ENCODE measurements at places on chromosomes 3 and 15.

- DNase-seq: no peak
Observed at GRCh38 chr3:26962492-26963360, 340.2 kb downstream of the LRRC3B start.

DNA sequence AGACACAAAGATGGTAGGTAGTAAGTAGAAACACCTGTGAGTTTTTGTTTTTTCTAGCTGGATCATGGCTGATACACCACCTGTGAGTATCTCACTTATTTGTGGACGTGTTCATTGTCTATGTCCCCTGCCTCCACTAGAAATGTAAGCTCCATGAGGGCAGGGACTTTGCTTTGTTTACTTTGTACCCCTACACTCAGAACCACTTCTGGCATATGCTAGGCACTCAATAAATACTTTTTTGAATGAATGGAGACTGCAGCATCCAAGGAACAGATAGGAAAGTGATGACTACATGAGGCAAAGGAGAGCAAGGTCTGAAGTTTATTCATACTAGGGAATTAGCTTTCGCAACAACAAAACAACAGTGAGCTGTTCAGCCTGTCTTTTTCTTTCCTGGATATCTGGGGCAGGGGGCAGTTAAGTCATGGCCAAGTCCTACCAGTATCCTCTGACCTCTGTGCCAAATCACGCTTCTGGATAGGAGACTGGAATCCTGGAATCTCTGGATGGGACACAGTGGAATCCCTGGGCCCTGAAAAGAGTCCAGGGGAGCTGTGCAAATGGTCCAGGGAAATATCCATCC lies 11.6 kb upstream of the EPB42 start:
- no peak for DNase-seq

DNA sequence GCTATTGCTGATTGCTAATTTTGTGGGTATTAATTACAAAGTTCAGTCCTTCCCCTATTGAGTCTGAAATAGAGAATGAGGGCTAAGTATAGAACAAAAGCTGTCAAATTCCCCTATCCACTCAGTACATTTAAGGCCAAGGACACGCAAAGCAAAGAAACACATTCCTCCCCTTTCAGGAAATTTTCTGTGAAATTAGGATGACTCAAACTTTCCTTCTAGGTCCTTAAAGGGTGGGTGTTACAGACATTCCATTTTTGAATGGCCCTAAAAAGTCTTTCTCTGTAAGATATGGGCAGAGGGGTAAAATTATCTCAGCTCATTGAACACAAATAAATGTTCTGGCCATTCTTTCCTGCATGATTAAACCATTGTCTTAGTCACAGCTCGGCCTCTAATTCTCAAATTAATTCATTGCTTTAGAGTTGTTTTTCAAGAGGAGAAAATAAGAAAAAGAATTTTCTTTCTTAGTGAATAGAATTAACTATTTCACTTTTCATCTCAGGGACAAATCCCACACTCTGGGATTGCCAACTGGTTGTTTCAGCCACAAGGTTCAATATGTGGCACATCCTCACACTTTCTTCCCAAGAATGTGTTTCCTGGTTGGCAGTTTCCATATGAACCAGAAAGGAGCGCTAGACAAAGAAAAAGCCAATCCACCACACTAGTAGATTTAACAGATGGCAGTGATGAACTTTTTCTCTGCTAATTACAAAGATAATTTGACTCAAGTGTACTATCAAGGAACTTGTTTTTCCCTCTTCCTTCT lies 424.1 kb downstream of the ZNF385D start:
- no peak for DNase-seq

GRCh38 chr15:85771271-85771670 lies 23.5 kb downstream of the KLHL25 start:
- DNase-seq: no peak

DNA sequence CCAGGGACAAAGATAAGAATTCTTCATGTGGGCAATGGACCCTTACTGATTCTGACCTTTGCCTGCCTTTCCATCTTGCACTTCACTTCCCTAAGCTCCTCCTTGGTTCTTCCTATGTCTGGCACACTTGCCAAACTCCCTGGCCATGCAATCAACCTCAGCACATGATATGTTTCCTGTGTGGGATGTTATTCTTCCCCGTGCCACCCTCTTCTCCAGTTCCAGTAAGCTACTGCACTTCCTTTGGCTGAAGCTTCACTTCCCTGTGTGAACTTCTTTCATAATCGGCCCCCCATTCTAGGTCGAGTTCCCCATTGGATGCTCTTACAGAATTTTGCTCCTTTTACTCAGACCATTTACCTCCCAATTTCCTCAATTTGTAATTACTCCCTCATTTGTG lies 10.7 kb upstream of the TASOR start:
- DNase-seq: no peak

GRCh38 chr3:140571836-140572235 lies 106.0 kb upstream of the TRIM42 start:
- no peak for DNase-seq

DNA sequence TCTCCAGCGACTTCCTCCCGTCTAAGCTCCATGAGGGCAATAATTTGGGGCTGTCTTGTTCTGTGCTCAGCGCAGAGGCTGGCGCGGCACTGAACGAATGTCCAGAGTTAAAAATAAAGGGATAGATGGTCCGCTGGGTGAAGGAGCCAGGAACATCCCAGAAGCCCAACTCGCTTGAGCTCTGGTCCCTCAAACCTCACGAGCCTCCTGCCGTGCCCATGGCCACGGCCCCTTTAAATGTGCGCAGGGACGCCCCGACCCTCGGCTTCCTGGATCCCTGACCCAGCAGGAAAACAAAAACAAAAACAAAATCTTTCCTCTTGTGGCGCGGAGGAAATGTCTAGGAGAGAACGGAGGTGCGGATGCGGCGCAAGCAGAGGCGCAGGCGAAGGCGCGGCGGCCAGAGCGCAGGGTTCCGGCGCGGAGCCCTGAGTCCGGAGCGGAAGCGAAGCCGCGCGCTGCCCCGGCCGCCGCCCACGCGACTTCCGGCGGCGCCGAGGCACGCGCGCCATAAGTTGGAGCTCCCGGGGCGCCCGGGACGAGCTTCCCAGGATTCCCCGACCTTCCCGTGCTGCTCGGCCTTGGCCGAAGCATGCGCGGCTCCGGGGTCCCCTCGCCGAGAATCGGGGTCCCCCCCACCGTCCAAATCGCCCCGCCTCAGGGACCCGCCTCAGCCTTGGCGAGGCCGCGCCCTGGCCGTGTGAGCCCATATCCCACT lies 52.9 kb upstream of the WNT7A start:
- no peak for DNase-seq

- no peak for DNase-seq
Observed at GRCh38 chr3:134155446-134155845, 95.2 kb downstream of the RYK start.
